LHCN-M2 (cell line): ENCODE measurements at places on chromosomes 13 and 19. TPM values are rescaled to one million over a fixed set of nuclear protein-coding genes. Genes with fewer than 3 reads are reported as not detected.

TNNT1 gene
- total RNA-seq: 52.6 and 73.4 TPM in 2 replicates

FGF22 gene
- not detected in 2 replicates for total RNA-seq

GRCh38 chr13:21686751-21687391, 16.0 kb downstream of the FGF9 start:
- DNase-seq: no peak

DNA sequence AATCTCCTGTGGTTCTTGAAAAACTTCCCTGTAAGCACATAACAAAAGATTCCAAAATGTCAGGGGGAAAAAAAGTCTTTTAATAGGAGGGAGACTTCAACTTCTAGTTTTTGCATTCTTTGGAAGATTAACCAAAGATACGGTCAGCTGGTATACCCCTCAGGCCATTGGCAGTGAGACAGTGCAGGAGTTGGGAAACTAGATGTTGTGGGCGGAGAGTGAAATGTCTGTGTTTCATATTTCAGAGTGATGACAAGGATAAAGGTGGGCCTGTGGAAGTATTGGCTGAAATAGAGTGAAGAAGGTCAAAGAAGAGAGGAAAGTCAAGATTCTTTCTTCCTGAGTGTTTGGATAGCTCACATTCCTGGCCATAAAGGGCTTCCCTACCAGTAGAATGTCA, 40.8 kb downstream of the CYP2B6 start:
- DNase-seq: no peak

DNA sequence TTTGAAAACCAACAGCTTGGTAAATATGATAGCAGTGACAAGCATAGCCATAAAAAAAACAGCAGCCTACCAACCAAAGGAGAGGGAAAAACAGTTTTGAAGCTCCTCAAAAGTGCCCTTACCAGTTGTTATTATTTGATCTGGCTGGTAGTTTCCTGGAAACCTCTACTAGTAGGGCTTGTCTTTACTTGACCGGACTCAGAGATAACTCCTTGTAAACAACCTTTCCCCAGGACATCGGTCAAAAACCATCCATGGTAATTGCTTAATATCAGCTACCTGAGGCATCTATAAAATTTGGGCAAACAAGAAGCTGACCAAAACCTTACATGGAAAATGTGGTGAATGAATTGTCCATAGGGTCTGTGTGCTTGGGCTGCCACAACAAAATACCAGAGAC, 210.9 kb downstream of the FGF14 start:
- no peak for DNase-seq

- DNase-seq: no peak
Measured at GRCh38 chr13:49569993-49570689, 15.2 kb downstream of the RCBTB1 start.

DNA sequence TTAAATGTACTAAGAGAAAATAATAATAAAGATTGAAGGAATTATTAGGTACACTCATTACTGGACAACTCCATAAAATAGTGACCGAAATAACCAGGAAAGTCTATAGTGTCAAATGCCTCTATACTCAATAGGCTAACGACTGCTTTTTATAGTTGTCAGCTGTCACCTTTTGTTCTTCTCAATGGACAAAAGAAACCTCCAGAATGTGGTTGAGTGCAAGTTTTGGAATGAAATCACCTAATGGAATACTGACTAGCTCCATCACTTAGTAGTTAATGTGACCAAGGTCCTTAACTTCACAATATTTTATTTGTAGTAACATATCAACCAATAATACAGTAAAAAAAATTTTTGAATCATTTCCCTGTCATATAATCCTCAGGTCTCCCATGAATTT, 18.1 kb downstream of the TSC22D1 start:
- no peak for DNase-seq

DNA sequence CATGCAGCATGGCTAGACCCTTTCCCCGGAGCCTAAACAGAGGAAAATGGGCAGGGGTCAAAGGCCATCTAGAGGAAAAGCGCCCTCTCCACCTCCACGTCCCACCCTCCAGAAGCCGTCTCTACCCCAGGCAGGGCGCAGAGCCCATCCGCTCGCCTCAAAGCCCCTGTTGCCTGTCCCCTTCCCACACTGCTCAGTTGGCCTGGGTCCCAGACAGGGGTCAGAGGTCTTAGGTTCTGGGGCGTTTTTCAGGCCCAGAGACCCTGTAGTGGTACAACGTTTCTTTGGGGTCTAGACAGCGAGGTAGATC, 285 bp downstream of the TMEM143 start:
- no peak for DNase-seq

- no peak for DNase-seq
Measured at GRCh38 chr13:23699271-23699670, 129.1 kb downstream of the TNFRSF19 start.

UBL3 gene
- total RNA-seq: 5.7 and 9.2 TPM in 2 replicates

DNA sequence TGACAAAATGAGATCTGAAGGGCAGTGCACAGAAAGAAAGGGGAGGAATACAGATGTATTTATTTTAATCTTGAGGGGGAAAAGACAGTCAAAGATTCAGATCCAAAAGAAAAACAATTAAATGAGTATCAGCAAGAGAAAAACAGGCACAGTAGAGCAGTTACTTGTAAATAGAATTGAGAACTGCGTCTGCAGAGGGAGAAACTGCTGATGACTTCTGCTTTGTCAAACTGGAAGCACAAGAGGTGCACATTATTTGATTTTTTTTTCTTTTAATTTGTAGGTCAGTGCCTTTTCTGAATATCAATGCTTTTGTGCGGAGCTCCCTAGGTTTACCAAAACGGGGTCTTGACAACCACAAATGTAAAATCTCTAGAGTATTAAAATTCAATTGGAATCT, 37.3 kb downstream of the EFNB2 start:
- no peak for DNase-seq

GRCh38 chr19:45960595-45961235, 12.9 kb downstream of the NOVA2 start:
- no peak for DNase-seq

ZNF581 gene
- 11.4 and 15.4 TPM in 2 replicates for total RNA-seq

GRCh38 chr19:5249526-5249925, 91.1 kb downstream of the PTPRS start:
- no peak for DNase-seq

DNA sequence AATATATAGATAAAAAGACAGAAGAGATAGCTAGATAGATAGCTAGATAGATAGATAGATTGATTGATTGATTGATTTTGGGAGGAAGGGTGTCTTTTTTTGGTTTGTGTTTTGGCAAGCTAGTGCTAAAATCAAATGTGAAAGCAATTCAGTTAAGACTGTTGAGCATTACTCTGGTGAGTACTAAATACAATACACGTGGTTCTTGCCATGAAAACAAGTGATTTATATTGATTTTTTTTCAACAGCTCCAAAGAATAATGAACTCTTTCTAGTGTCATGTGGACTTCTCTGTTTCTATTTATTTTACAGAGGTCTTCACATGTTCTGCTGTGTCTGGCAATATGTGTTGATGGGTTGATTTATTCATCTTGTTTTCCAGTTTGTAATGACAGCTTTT, 172.0 kb downstream of the POU4F1 start:
- no peak for DNase-seq

DNA sequence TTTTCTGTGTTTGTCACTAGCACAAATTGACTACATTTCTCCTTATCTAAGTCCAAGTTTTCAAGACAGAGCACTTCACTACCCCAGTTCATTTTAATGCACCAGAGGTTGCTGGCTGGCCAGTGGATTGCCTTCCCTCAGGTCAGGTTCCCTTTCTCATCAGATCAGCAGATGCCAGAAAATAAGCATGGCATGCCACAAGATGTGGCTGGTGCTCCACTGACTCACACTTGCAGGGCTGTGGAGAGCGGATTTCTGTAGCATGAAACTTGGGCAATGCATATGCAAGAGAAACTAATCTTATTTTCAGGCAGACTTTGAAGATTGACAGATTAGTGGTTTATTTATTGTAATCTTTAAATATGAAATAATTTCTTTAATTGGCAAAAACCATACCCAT, 79.5 kb downstream of the RUBCNL start:
- no peak for DNase-seq

SSC5D gene
- total RNA-seq: 0.34 and 0.45 TPM in 2 replicates
